ENCODE measurements at places on chromosomes 13 and 19.

GRCh38 chr19:55345101-55345817 lies 5.6 kb downstream of the KMT5C start:
- DNase-seq: no peak

- no peak for DNase-seq
Observed at GRCh38 chr13:112574416-112574815, 13.5 kb downstream of the TUBGCP3 start.

DNA sequence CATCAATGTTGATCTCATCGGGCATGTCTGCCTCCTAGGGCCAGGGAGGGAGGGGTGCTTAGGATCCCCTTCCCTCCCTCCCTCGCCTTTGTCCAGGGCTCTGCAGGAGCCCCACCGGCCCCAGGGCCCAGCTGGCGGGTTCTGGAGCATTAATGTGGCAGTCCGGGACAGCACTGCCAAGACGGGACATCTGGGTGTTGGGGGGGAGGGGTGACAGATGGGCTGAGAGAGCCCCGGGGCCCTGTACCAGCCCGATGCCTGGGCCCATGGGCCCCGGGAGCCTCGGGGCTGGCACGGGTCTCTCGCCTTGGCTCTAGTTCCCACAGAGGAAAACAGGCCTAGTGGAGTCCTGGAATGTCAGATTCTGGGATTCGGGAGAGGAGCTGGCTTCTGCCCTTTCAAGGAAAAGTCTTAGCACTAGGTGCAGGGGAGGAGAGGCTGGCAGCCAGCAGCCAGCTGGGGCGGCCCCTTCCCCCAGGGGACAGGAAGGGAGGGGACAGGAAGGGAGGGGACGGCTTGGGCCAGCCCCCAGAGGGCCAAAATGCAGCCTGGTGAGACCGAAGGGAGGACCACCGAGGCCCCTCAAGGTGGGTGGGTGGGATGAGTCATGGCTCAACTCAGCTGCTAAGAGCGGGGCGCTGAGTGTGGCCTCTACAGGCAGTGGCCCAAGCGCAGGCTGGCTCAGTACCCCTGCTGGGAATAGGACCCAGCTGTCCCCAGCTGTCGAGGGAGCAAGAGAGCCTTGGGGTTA lies 3.1 kb downstream of the PPP1R14A start:
- no peak for DNase-seq

- no peak for DNase-seq
Observed at GRCh38 chr13:109480011-109480955, 306.1 kb downstream of the IRS2 start.

- no peak for DNase-seq
Observed at GRCh38 chr19:47447470-47448359, 24.0 kb downstream of the SLC8A2 start.
